Bronchial epithelial cell (primary cell): ENCODE measurements at places on chromosomes 2 and 18. TPM values are rescaled to one million over a fixed set of nuclear protein-coding genes. Genes with fewer than 3 reads are reported as not detected.

TUBA4B gene
- not detected in 2 replicates for total RNA-seq

ORC2 gene
- 14.5 and 16.3 TPM in 2 replicates for total RNA-seq

PTPN18 gene
- 12.7 and 14.5 TPM in 2 replicates for total RNA-seq

SCYGR6 gene
- not detected in 2 replicates for total RNA-seq

NTSR2 gene
- not detected in 2 replicates for total RNA-seq

POLR1B gene
- 25.7 and 40.8 TPM in 2 replicates for total RNA-seq

IL1RL1 gene
- total RNA-seq, result 65.8 and 162 TPM in 2 replicates

VWA3B gene
- total RNA-seq, result 0.13 TPM in 1 of 2 replicates, not detected in the other

HS6ST1 gene
- 19.2 and 21.3 TPM in 2 replicates for total RNA-seq

TMEM247 gene
- total RNA-seq, result not detected in 2 replicates

PUS10 gene
- total RNA-seq, result 5.9 and 6.1 TPM in 2 replicates

DNA sequence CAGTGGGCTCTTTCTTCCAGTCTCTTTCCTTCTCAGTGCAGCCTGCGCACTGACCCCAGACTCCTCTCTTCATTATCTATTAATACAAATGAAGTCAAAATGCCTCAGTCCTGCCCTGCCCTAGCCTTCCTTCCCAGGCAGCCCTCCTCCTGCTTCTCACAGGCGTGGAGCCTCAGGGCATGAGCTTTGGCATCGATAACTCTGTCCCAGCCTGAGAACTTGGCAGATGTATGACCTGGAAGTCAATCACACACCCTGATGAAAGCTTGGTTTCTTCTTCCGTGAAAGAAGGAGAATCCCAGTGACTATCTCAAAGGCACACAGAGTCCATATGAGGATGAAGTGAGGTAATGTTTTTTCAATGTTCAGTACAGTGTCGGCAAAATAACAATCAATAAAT is 600.7 kb upstream of the ID2 start:
- no peak for DNase-seq

DNA sequence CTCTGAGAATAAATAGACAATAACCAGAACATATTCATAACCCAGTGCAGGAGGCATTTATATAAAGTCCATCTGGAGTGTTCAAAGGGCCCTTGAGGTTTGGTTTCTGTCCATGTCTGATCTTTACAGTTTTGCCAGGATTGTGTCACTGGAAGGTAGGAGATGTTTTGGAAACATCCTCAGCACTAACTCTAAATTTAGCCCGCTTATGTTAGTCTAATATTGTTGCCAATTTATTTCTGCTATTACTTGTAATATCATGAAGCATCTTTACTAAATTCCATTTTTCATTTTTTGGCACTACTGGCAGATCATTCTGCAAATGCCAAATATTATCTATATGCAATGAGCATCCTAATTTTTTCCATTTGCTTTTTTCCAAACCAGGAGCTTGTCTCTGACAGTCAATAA is 22.4 kb upstream of the REV1 start:
- DNase-seq, result no peak

DNA sequence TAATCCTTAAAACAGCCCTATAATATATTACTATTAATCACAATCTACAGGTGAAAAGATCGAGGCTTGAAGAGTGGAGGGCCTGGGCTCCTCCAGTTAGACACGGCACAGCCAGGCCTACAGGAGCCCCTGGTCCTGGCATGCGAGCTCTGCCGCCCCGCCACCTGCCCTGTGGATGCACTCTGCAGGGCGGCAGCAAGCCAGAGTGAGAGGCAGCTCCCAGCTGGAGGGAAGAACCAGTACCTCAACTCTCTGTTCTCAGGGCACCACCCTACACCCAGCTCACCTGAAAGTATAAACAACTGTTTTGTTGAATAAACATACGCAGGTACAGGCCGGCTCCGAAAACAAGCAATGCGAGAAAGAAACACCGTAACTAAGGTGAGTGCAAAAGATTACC is 34.6 kb downstream of the EIPR1 start:
- DNase-seq, result no peak

- DNase-seq, result no peak
These were observed 119.5 kb upstream of the SMIM21 start for GRCh38 chr18:75546964-75547363.

- DNase-seq, result no peak
These were observed 35.9 kb downstream of the AFF3 start for GRCh38 chr2:100106460-100106859.

- DNase-seq, result no peak
These were observed 116.7 kb upstream of the CHST9 start for GRCh38 chr18:27301615-27302378.

- no peak for DNase-seq
These were observed 891.1 kb downstream of the CPS1 start for GRCh38 chr2:211447548-211447947.

DNA sequence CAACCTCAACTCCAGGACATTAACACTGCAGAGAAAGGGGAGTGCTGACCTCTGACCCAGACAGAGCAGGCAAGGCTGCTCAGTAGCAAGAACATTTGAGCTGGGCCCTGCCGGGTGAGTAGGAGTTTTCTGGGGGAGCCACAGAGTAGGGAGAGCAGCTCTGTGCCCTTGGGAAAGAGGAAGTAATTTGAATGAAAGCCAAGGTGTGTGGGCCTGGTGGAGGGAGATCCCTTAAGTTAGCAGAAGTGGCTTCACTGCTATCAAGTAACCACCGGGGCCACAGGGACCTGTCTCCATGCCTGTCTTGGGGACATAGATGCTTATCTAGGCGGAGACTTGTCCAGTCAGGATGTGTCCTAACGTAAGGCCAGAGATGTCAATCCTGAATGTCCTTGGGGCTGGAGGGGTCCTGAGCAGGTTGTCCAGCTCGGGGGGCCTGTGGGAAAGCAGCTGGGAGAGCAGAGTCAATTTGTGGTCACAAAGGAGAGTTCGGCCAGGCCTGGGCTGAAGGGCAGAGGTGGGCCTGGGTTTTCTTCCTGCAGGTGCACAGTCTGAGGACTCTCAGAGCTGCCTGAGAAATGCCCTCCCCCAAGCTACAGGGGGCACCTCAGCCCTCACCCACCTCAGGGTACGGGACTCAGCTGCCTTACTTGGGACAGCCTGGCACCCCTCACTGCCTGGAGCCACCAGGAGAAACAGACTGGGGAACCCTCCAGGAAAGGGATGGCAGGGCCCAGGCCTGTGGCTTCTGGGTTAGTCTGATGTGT is 15.0 kb upstream of the OTOF start:
- no peak for DNase-seq

- DNase-seq, result no peak
These were observed 30.6 kb upstream of the NCK2 start for GRCh38 chr2:105714141-105714540.

- no peak for DNase-seq
These were observed 49.0 kb downstream of the KYNU start for GRCh38 chr2:142926445-142926844.

GRCh38 chr2:81894451-81894990 is 1590.0 kb upstream of the LRRTM1 start:
- peak; percentile 32 for DNase-seq

GRCh38 chr2:39631718-39632117 is 34.0 kb upstream of the TMEM178A start:
- DNase-seq, result peak; percentile 90

- peak; percentile 28 for DNase-seq
These were observed 87.6 kb downstream of the NRP2 start for GRCh38 chr2:205769879-205770278.

- DNase-seq, result no peak
These were observed 51.6 kb upstream of the PLA2R1 start for GRCh38 chr2:160114020-160114419.

DNA sequence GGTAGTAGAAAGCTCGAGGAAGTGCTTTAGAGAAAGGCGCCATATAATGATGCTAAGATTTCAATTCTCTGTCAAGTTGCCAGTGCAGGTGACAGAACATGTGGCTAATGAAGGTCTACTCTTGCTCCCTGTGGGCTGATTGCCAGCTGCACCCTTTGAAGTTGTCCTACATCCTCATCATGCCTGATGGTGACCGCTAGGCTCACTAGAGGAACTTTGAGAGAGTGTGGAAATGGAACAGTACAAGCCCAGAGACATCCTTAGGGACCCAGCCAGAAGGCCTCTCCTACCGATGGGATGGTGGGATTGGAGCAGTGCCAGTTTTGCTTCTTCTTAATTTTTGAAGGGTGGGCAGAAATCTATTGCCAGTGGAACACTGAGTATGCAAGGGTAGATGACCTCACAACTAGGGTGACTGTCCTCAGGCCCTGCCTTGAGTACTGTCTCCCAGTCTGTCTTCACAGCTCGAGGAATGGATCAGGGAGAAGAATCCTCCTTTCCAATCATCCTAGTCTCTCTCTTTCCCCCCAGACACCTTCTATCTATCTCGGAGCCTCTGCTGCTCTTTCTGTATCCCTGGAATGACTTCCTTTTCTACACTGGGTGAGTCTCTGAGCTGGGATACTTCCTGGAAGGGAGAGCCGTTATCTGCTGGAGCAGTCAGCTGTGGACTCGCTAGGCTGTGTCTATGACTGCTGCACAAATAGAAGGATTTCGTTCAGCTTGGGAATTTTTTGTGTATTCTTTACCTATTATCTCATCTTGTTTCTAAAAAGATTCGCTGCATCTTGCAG is 33.5 kb downstream of the LGALSL start:
- no peak for DNase-seq

GRCh38 chr2:2563309-2563860 is 232.3 kb upstream of the MYT1L start:
- no peak for DNase-seq

DNA sequence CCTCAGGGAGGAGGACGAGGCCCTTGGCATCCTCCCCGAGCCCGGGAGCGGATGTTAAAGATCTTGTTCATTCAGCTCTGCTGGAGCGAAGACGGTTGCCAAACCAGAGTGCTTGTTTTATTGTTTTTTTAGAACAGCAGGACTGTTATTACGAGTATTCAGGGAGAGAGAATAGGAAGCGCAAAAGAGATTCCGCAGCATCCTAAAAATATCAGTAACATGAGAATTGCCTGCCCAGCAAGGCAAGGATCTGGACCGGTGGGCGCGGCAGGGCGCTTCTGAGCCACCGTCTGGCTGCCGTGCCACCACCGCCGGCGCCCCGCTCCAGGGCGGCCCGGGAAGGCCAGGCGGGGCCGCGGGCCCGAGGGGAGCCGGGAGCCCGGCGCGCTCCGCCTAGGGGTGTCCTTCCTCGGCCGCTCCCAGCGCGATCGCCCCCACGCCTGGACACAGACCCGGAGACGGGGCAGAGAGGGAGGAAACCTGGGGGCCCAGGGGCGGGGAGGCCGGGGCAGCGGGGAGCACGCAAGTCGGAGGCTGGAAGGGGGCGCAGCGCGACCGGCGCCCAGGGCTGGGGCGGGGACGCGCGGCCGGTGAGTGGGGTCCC is 843 bp downstream of the CYS1 start:
- DNase-seq, result peak; percentile 13

DNA sequence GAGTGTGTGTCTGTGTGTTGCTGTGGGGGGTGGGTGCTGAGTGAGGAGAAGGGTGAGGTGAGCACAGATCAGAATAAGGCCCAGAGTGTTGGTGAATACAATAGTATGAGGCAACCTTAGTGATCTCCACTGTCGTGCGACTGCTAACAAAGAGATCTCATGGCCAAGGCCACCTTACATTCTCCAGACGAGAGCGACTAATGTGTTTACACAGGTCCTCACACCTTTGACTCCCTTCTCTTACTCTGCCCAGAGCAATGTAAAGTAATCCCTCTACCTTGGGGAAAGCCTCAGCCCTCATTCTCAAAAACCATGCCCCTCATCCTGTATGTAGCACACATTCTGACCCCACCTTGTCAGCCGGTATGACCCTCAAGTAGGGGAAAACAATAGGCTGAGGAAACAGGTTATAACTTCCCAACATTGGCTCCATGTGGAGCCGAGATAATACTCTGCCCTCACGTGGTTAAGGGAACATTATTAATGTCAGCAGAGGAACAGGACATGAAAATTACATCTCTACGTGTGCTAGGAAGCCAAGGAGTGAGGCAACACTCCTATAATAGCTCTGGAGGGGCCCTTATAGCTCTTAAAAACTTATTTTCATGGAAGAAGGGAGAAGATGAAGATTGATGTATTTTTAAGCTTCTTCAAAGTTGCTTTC is 323.0 kb upstream of the NT5C1B start:
- no peak for DNase-seq
